Activated naive CD8-positive, alpha-beta T cell treated with anti-CD3 and anti-CD28 coated beads, Interleukin-2, amount 50 U/mL, for 16 hours (primary cell): ENCODE measurements at places on chromosomes 12 and 14.

- DNase-seq, result no peak
Measured at GRCh38 chr12:27467641-27468040, 21.1 kb downstream of the SMCO2 start.

DNA sequence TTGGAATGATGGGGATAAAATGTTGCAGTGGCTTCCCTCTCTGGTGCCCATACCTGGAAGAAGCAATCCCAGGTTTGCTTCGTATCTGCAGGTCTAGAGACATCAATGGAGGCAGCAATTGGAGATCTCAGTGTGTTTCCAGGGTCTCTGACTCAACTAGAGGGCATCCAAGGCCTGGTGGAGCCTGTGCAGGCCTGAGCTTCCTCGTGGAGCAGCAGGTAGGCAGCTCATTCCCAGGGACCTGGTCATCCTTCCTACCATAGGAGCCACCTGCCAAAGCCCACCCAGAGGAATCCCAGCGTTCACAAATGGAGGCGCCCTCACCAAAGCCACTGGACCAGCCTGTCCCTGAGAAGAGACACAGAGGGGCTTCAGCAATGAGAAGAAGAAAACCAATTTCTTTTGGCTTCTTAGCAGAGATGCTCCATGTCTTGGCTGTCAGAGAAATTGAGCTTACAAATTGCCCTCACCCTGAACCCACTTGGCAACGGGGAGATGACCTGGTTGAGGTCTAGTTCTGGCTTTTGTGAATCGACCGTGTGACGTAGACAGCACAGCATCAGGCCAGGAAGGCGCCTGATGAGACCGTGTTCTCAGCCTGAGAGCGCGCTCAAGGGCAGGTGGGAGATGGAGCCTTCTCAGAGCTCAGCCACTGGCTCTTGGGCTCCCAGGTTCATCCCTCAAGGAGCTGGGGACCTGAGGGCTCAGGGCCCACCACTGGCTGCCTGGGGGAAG, 283.6 kb downstream of the DPF3 start:
- no peak for DNase-seq

- DNase-seq, result no peak
Measured at GRCh38 chr14:22577334-22577908, 11.6 kb downstream of the DAD1 start.

DNA sequence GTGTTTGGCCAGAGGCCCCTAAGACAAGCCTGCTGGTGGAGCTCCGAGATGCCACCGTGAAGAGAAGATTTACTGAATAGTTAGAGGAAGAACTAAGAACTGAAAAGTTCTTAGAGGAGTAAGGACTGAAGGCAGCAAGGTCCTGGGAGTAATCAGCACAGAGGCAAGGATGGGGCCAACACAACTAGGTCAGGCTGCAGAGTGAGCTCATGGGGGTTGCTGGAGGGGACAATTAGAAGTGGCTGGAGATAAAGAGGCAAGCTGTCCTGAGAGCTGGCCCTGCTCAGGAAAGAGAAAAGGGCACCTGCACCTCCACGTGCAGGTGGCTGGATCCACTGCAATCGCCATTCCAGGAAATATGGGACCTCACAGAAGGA, 52.7 kb downstream of the NFKBIA start:
- no peak for DNase-seq
